ENCODE measurements at places on chromosomes 3 and 15. TPM values are rescaled to one million over a fixed set of nuclear protein-coding genes. Genes with fewer than 3 reads are reported as not detected.

PLCH1 gene
- not detected for total RNA-seq

SERPINI2 gene
- total RNA-seq: not detected

CYP8B1 gene
- not detected for total RNA-seq

MKRN2OS gene
- total RNA-seq: not detected

USP19 gene
- 57.6 TPM for total RNA-seq

KCNH8 gene
- not detected for total RNA-seq

ANKUB1 gene
- total RNA-seq: not detected

OCA2 gene
- 0.23 TPM for total RNA-seq

GLDN gene
- total RNA-seq: not detected

GALNT15 gene
- 2.1 TPM for total RNA-seq

SLC28A1 gene
- total RNA-seq: not detected

SRP14 gene
- 238 TPM for total RNA-seq

CPA3 gene
- 1.3 TPM for total RNA-seq

Measured in LHCN-M2 (cell line).